ENCODE measurements at places on chromosomes 12 and 14. TPM values are rescaled to one million over a fixed set of nuclear protein-coding genes. Genes with fewer than 3 reads are reported as not detected.

GUCY2C gene
- under 0.01 TPM for total RNA-seq

LMO3 gene
- total RNA-seq = 654 TPM

RFX4 gene
- 6.4 TPM for total RNA-seq

KRT83 gene
- total RNA-seq = not detected

SOCS2 gene
- 50.2 TPM for total RNA-seq

ITGB7 gene
- total RNA-seq = 0.25 TPM

CCDC85C gene
- 6.1 TPM for total RNA-seq

RAB3IP gene
- 25.8 TPM for total RNA-seq

AKAP3 gene
- 1.5 TPM for total RNA-seq

AMN1 gene
- 56.8 TPM for total RNA-seq

TAS2R13 gene
- 5.2 TPM for total RNA-seq

CELA1 gene
- not detected for total RNA-seq

CMA1 gene
- total RNA-seq = not detected

ISM2 gene
- 0.49 TPM for total RNA-seq

HCAR3 gene
- total RNA-seq = under 0.01 TPM

CRIP2 gene
- 94.9 TPM for total RNA-seq

HNF1A gene
- not detected for total RNA-seq

CLEC4D gene
- not detected for total RNA-seq

KLRD1 gene
- 0.25 TPM for total RNA-seq

PRORP gene
- total RNA-seq = 17.5 TPM

NKX2-1 gene
- 0.49 TPM for total RNA-seq

CLEC4E gene
- not detected for total RNA-seq

ADAM21 gene
- not detected for total RNA-seq

All from temporal lobe (tissue), 4 donors.